Adrenal gland (tissue), 19 donors: ENCODE measurements at places on chromosomes 12 and 14. TPM values are rescaled to one million over a fixed set of nuclear protein-coding genes. Genes with fewer than 3 reads are reported as not detected.

Gene BRI3BP
- total RNA-seq, result 4.8 TPM

Gene ANKRD33
- not detected for total RNA-seq

Gene TCL1A
- not detected for total RNA-seq

Gene GPR68
- 0.29 TPM for total RNA-seq

Gene PIK3C2G
- 0.54 TPM for total RNA-seq

Gene SLC4A8
- 6.1 TPM for total RNA-seq

Gene EIF2S3B
- total RNA-seq, result 0.30 TPM

Gene CCDC177
- total RNA-seq, result not detected
